ENCODE measurements at places on chromosomes 4 and X.

GRCh38 chr4:108081256-108081655 is 87.5 kb downstream of the LEF1 start:
- DNase-seq: no peak

DNA sequence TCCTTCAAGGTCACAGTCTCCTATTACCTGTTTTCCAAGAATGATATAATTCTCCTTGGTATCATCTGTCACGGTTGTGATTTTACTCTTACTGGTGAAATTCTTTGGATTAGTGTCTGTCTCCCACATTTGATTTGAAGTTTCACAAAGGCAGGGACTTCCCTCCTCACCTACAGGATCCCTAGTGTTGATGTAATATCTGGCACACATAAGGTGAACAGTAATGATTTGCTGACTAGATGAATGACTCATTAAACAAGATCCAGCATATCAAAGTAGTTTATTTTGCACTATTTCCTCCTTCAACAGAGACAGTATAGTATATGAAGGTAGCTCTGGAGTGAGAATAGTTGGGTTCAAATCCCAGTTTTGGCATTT is 135.3 kb upstream of the IL1RAPL2 start:
- DNase-seq: no peak

- no peak for DNase-seq
Measured at GRCh38 chr4:114282937-114283336, 303.5 kb upstream of the ARSJ start.

- DNase-seq: peak; percentile 21
Measured at GRCh38 chrX:9966775-9967408, at the start of gene CLDN34. Gene CLDN34, plus strand, starts transcription at chrX:9967358. Its CDS starts 0 bp downstream, at chrX:9967358.

DNA sequence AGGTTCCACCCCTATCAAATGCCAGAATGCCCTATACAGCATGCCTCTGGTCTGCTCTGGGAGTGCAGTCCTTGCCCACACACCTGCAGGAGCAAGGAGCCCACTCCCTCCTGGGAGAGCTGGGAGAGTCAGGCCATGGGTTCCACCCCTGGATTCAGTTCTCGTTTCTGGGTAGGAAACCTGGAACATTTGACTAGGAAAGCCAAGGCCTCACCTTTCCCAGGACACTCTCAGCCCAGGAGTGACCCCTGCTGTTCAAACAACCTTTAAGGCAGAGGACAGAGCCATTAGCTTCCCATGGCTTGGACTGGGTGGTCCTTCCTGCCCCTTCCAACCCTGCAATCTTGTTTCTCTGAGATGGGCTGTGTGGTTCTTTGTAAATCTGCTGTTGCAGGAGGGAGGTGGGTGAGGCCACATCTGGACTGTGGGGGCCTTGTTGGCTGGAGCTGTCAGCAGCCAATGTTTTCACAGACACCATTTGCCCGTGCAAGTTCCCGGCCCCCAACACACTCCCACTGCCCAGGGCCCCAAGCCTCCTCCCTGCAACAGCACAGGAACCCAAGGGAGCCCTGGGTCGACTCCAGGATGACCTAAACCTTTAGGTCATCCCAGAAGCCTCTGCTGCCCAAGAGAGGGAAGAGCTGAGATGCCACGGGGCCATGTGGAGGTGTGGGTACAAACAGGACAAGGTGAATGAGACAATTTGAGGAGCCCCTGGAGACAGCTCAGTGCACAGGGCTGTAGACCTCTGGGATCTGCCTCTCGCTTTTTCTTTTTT is 104.4 kb downstream of the PJA1 start:
- DNase-seq: no peak

DNA sequence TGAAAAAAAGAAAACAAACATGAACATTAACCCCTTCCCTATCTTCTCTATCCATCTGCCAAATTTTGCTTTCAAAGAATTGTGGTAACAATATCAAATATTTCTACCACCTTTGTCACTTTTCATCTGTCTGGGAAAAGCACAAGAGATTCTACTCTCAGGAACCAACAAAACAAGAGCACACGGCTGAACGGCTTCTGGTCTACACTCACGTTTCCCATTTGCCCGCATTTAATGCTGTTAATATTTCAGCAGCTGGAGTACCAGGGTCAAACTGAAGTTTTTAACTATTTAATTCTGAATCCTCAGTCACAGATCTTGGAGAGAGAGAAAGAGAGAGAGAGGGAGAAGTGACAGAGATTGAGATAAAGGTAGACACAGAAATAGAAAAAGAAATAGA is 91.4 kb downstream of the UNC5C start:
- no peak for DNase-seq

DNA sequence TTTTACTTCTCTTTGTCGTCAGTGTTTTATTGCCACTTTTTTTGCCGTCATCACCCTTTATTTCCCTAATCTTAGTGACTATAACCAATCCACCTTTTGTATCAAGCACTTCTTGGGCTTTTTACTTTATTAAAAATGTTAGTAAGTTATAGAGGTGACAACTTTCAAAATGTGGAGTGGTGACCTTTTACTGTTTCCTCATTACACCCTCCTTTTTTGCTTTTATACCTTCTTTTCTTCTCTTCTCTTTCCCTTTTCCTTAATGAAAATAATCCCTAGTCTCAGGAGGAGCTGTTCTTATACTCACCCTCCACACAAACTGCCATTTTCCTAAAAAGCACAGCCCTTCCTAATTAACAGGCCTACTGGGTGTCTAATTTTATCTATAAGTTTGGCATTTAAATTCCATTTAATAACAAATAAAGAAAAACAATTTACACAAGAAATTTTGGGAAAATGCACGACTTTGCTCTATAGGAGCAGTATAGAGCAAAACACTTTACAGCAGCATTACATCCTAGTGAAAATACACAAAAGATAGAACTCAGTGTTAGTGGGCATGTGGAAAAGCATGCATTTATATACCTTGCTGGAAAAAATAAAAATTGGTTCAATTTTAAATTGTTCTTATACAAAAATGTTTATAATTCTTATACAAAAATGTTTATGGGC is 27.3 kb downstream of the BBS12 start:
- no peak for DNase-seq

DNA sequence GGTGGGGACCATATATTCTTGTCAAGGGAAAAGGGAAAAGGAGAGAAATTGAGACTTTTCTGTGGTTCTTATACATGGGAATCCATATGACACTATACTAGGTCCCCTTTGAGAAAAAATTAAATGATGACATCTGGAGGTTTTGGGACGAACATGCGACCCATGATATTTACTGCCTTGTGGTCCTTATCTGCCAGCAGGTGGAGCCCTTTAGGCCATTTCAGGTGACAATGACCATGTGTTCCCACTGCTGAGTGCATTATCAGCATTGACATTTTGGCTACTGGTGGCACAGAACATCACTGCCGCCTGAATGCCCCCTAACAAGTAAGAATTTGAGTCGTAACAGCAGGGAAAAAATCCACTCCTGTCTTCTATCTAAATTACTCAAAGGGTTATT is 843.4 kb downstream of the FSTL5 start:
- DNase-seq: no peak

- DNase-seq: no peak
Measured at GRCh38 chr4:82691431-82691830, 107.2 kb downstream of the SCD5 start.
